ENCODE measurements at places on chromosomes 3 and 15.

- no peak for DNase-seq
Observed at GRCh38 chr15:54288049-54288448, 309.8 kb downstream of the UNC13C start.

GRCh38 chr3:118973050-118973449 is 61.6 kb downstream of the IGSF11 start:
- no peak for DNase-seq

DNA sequence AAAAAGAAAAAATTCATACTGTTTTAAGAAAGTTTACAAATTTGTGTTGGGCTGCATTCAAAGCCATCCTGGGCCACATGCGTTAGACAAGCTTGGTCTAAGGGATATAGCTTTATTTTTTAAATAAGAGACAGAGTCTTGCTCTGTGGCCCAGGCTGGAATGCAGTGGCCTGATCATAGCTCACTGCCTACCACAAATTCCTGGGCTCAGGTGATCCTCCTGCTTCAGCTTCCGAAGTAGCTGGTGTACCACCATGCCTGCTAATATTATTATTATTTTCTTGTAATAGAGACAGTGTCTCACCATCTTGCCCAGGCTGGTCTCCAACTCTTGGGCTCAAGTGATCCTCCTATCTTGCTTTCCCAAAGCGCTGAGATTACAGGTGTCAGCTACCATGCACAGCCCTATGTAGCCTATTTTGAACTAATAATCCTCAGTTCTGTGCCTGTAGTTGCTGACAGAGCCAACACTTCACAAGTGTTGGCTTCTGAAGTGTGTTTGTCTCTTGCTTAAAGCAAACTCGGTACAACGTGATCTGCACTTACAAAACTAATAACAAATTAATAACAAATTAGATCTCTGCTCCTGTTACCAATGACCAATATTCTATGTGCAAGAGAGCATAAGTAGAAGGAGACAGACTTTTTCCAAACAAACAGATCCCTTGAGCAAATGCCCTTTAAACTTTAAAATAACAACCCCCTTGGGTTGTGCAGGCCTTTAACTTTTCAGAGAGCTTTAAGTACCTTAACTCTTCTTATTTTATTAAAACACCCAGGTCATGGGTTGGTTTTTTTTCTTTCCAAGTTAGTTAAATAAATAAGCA is 135.2 kb downstream of the VGLL4 start:
- no peak for DNase-seq

DNA sequence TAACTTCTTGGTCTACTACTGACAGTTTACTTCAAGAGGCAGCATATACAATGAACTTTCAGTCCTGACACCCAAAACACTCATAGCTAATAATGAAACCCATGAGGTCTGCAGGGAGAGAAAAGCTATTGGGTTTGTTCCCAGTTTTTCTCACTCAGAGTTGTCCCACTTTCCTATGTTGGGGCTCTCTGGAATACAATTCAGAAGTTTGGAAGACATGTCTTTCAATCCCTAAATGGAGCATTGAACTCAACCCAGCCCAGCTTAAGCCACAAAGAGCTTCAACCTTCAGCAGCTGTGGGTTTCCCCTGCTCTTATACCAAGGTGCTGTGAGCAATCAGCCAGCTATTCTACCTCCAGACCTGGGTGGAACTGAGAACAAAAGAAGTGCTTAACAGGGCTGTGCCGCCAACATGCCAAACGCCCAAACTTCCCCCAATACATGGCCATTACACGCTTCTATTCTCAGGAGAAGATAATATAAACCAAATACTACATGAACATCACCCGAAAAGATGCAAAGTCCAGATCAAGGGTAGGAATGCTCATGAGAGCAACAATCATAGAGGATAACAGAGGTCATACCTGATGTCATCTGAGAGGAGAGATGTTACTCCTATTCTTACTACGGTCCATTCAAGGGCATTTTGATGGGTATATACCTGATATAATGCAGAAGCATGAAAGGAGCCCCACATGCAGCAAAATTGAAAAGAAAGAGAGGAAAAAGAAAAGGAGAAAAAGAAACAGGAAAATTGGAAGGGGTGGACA is 131.2 kb upstream of the TGFBR2 start:
- no peak for DNase-seq

GRCh38 chr15:58203537-58203936 is 65.4 kb downstream of the AQP9 start:
- DNase-seq, result peak; percentile 65

- no peak for DNase-seq
Observed at GRCh38 chr3:187746442-187747281, 1.4 kb upstream of the BCL6 start.

- DNase-seq, result peak; percentile 81
Observed at GRCh38 chr3:11136830-11137626, 17.3 kb upstream of the HRH1 start.

DNA sequence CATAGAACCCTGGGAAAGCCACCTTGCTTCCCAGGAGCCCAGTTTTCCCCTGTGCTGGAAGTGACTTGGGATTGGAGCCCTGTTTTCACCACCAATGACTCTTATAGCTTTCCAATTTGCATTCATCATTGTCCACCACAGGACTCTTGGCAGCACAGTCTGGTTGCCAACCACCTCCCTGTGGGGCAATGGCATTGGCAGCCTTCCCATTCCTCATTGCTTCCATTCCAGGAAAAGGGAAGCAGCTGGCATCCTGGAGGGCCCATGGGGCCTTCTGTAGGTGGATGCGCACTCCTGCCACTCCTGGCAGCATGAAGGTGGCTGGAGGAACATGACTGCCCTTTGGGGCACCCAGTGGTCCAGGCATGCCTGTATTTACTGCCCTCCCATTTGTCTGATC is 57.7 kb downstream of the FEM1B start:
- DNase-seq, result no peak

- DNase-seq, result peak; percentile 22
Observed at GRCh38 chr15:48802867-48803266, 8.0 kb downstream of the CEP152 start.

- no peak for DNase-seq
Observed at GRCh38 chr3:9884555-9885165, 4.6 kb upstream of the CIDEC start.

GRCh38 chr3:105719791-105720190 is 149.0 kb downstream of the CBLB start:
- no peak for DNase-seq

GRCh38 chr15:34301058-34301457 is 36.5 kb downstream of the SLC12A6 start:
- DNase-seq, result no peak

GRCh38 chr3:54243960-54244682 is 121.8 kb downstream of the CACNA2D3 start:
- DNase-seq, result no peak

GRCh38 chr3:25783661-25784512 is 644 bp upstream of the NGLY1 start:
- DNase-seq, result peak; percentile 54

DNA sequence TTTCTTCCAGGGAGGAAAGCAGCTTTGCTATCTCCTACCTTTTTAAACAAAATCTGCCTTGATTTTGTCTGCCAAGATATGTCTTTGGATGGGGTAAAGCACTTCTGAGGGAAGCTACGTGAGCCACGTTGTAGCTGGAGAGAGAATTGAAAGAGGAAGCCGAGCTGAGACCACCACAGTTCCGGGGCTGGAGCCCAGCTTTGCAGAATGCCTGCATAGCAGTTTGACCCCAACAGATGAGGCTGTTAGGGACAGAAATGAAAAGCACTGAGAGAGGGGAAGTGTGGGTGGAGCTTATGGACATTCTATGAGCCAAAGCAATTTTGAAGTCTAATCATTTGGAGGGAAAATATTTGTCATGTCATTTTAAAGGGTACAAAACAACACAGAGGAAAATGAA is 45.4 kb downstream of the LIPC start:
- DNase-seq, result peak; percentile 20

GRCh38 chr15:89822026-89822425 is 7.4 kb upstream of the ANPEP start:
- DNase-seq, result no peak

DNA sequence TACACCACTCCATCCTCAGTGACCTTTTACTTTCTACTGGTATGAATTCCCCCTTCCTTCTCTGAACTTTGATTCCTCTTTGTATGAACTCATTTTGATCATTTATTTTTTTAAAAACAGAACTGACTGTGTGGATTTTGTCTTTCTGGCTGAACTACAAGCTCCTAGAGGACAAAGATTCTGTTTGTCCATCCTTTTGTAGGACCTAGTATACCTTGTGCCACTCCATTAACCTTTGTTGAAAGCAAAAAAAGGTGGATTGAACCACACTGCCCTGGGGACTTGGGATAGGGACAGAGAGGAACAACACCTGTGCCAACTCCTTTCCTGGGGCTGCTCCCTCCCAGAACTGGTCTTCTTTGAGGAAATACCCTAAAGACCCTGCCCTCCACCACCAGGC is 23.6 kb downstream of the FSTL1 start:
- DNase-seq, result no peak

GRCh38 chr3:146326875-146327543 is 76.1 kb upstream of the PLSCR4 start:
- peak; percentile 68 for DNase-seq

- DNase-seq, result no peak
Observed at GRCh38 chr3:17140670-17141505, 256.1 kb downstream of the PLCL2 start.

DNA sequence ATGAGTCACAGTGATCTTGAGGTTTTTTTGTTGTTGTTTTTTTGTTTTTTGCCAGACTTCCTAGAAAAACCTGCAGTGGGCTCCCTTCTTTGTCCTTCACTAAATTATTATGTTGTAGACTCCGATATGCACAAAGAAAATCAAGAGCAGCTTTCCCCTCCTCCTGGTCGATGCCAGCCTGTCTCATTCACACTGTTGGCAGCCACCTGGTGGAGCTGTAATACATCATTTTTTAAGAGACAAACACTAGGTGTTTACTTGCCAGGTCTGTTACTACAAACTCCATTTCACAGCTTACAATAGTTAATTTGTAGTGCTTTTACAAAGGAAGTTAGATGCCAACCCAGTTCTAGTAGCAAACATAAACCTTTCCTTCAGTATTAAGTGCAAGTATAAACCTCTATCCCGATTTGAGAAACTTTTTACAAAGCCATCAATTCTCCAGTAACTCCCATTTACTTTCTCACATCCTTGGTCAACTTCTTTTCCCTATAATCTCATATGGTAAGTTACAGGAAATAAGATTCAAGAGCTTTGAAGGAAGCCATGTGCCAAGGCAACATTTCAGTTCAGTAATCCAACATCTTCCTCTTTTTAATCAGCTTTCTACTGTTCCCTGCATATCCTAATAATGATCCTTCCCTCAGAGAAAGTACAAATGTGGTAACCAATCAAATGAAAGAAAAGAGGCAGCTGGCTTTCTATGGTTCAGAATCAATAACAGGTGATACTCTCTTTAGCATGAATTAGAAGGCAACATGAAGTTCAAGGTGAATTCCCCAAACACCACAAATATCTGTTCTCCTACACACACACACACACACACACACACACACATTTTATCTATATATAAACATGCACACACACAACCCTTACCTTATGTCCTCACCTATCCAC is 14.0 kb downstream of the AAGAB start:
- no peak for DNase-seq

DNA sequence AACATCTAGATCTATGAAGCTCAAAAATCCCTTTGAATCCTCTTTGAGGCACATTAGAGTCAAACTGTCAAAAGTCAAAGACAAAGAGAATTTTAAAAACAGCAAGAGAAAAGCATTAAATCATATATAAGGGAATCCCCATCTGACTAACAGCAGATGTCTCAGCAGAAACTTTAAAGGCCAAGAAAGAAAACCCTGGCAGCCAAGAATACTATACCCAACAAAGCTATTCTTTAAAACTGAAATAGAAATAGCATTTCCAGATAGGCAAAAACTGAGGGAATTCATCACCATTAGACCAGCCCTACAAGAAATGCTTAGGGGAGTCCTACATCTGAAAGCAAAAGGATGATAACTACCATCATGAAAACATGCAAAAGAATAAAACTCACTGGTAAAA is 211.2 kb upstream of the PDZRN3 start:
- no peak for DNase-seq

DNA sequence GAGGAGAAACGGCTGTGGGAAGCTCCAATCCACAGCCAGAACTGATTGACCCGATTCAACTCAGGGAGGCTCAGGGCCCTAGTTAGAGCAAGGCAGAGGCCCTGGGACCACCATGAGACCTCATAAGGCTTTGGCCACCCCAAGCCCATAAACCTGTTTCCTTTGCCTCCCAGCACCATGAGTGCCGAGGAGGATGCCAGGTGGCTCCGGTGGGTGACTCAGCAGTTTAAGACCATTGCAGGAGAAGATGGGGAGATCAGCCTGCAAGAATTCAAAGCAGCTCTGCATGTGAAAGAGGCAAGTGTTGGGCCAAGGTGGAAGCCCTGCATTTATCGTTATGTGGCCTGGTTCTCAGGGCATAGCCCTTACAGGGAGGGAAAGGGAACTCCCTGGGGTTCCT is 11.9 kb downstream of the NOX5 start:
- DNase-seq, result no peak

DNA sequence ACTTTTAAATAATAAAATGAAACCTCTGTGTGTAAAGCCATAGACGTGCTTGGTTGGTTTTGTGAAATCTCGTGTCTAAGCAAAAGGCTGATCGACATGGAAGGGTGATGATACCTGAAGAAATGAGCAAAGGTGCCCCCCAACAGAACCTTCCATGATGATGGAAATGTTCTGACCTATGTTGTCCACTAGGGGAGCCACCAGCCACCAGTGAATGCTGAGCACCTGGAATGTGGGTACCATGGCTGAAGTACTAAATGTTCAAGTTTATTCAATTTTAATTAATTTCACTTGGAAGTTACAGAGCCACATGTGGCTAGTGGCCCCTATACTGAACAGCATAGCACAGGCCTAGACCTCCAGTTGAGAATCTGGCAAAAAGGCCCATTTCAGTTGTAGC is 158.8 kb downstream of the POLR2M start:
- peak; percentile 15 for DNase-seq

DNA sequence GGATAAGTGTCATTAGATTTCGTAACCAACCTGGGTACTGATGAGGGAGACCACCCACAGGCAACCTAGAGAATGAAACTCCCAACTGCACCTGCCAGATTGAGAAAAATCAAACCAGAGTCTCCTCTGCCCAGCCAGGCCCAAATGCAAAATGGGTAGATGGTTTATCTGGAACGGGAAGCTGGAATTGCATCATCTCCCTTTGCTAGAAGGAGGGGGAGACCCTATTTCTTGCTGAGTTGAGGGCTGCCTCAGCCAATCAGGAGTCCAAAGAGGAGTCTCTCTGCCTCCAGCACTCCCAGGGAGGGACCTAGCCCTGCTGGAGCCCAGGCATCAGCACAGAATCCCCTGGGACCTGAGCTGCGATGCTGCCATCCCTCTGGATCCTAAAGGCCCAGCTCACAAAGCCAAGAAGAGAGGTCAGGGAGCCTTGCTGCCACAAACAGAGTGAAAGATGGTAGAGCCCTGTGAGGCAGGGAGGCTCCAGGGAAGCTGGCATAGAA is 8.1 kb downstream of the RMDN3 start:
- DNase-seq, result peak; percentile 87

- no peak for DNase-seq
Observed at GRCh38 chr15:66285533-66286280, 7.7 kb upstream of the DIS3L start.
